HEK293T (cell line): ENCODE measurements at places on chromosomes 3 and 15.

- DNase-seq: no peak
Measured at GRCh38 chr15:91298101-91298500, 198.0 kb downstream of the SV2B start.

DNA sequence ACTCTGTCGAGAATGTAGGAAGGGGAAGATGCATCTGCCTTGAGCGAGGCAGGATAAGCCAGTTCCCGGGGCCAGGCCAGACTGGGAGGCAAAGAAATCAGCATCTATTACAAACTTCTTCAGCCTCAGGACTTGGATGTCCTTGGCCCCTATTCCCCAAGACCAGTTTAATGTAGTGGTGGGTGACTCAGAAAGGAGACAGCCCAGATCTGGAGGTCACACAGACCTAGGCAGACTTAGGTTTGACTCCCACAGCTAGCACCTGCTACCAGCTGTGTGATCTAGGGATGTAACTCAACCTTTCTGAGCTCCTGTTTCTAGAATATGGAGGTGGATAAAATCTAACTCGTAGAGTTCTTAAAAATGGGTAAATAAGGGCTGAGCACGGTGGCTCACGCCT is 409.5 kb upstream of the PROK2 start:
- no peak for DNase-seq

GRCh38 chr3:180196658-180197057 is 159.9 kb upstream of the PEX5L start:
- DNase-seq: no peak

- no peak for DNase-seq
Measured at GRCh38 chr3:141681390-141681780, 56.7 kb upstream of the RNF7 start.

DNA sequence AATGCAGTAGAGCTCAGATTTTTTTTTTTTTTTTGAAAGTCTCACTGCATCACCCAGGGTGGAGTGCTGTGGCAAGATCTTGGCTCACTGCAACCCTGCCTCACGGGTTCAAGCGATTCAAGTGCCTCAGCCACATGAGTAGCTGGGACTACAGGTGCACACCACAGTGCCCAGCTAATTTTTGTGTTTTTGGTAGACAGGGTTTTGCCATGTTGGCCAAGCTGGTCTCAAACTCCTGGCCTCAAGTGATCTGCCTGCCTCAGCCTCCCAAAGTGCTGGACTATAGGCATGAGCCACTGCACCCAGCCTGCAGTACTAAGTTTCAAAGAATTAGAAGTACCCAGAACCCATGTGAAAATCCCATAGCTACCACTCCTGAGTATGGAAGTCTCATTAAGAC is 14.5 kb downstream of the TRIM59 start:
- DNase-seq: no peak

GRCh38 chr3:161818106-161818505 is 321.5 kb downstream of the OTOL1 start:
- DNase-seq: no peak

DNA sequence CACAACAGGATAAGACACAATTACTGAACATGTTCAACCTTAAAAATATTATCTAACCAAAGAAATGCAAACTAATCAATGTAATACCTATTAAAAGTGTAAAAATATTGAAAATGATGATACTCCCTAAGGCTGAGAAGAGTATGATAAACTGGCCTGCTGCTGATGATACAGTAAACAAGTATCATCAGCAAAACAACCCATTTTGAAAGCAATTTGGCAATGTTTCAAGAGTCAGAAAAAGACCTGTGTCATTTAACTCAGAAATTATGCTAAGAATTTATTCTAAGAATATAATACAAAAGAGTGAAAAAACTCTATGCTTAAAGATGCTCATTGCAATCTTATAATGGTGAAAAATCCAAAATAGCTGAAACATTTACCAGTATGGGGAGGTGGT is 22.1 kb downstream of the CCDC191 start:
- no peak for DNase-seq

GRCh38 chr3:139326707-139327106 is 17.1 kb upstream of the MRPS22 start:
- no peak for DNase-seq

GRCh38 chr15:52086011-52086786 is 26.4 kb downstream of the BCL2L10 start:
- DNase-seq: no peak

- no peak for DNase-seq
Measured at GRCh38 chr3:109122690-109123089, 4.8 kb upstream of the MORC1 start.

- no peak for DNase-seq
Measured at GRCh38 chr3:132448216-132448961, 31.1 kb downstream of the DNAJC13 start.

DNA sequence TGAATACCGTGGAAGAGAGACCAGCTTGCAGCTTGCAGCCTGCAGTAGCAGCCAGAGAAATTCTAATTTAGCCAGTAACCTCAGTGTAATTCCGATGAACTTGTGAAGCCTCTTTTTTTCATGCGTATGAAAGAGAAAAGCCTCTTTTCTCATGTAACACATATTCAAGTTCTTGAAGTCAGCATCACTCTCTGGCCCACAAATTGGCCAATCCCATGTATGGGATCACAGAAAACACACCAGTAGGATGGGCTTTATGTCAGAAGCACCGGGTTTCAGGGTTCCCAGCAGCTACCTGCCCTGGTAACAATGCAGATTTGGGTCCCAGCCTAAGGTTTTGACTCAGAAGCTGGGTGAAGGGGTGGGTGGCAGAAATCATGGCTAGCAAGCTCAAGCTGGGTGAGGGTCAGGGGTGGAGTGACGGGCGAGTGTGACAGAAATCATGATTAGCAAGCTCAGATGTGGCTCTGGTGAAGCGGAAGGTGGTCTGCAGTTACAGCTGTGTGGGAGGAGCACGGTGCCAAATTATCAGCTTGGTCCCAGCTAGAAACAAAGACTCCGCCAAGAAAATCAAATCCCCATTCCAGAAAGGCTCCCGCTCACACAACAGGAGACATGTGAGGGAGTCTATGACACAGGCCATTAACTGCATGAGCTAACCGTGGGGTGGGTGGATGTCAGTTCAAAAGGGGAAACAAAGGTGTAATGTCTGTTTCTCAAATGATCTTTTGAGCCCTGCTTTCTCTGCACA is 86.6 kb downstream of the SNRK start:
- no peak for DNase-seq

- no peak for DNase-seq
Measured at GRCh38 chr15:63339006-63339766, 42.5 kb downstream of the CA12 start.

GRCh38 chr15:84785053-84785452 is 32.1 kb upstream of the ALPK3 start:
- DNase-seq: no peak

GRCh38 chr15:66505430-66505811 is 295 bp downstream of the ZWILCH start:
- peak; percentile 61 for DNase-seq

GRCh38 chr15:68029959-68030358 is 24.2 kb upstream of the PIAS1 start:
- DNase-seq: no peak

DNA sequence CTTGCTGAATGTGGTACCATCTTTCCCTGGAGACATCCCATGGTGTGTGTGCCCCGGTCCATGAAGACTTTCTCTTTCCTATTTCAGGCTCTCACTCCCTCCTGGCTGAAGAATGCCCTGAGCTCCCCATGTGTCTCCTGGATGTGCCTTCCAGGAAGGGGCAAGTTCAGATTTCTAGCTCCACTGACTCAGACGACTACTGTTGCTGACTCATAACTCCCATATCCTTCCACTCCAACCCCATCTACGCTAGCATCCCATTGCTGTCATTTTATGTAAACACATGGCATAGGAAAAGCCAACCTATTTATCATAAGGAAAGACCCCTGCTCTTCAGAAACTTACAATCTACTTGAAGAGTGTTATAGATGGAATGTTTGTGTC is 95.0 kb downstream of the ADCY5 start:
- DNase-seq: no peak

GRCh38 chr15:35723852-35724251 is 177.9 kb upstream of the DPH6 start:
- DNase-seq: no peak

- DNase-seq: no peak
Measured at GRCh38 chr15:75042730-75043508, 19.5 kb downstream of the PPCDC start.

DNA sequence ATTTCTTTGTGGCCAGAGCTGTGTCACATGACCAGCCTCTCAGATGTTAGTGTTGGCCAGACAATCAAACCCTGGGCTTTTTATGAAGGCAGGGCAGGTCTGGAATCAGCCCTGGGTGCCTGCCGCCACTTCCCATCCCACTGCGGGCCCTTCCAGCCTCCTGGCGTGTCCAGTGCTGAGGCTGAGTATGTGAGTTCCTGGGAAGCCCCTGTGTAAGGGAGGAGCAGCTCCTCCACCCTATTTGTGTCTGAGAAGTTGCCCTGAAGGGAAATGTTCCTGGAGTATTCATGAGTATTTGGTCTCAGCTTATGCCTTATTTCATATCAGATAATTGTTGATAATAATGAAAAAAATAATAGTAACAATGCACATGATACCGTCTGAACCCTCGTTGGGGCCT is 190.1 kb downstream of the NSMCE3 start:
- no peak for DNase-seq

DNA sequence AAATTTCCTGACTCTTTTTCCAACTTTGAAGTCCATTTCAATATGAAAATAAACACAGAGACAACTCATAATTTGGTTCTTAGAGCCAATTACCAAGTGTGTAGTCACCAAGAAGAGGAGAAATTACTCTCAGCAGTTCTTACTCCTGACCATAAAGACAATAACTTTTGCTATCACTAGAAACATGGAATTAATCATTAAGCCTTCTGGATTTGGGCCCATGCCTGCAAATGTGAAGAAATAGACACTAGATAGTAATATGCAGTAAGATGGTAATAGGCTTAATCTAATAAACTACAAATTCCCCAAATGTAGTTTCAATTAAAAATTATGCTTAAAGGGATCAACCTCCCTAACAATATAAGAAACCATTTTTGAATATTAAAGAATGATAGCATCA is 185.1 kb upstream of the AGTR1 start:
- DNase-seq: no peak

DNA sequence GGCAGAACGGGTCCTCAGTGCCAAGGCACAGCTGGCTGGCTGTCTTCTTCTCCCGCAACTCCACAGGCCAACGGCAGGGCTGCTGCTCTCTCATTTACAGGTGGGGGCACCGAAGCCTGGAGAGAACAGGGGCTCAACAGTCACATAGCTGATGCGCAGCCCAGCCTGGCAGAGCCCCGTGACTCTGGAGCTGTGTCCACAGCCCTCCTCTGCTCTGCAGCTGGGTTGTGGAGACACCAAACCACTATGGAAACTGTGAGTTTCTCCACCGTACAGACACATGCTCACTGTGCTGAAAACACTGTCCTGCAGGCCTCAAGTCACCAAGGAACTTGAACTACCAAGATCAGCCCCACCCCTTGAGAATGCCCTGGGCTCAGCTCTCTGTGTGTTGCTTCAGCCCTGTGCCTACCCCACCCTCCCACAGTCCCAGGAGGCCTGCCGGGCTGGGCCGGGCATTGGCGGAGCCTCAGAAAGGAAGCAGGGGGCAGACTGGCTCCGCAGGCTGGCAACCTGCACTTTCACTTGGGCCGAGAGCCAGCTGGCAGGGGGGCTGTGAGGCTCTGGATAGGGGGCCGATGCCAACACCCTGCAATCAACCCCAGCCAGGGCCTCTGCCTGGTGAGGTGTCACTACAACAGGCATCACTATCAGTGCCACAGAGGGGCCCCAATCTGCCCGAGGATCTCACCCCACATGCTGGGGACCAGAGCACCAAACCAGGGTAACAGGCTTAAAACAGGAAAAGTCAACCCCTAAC is 113.7 kb upstream of the RPL32 start:
- DNase-seq: no peak

- no peak for DNase-seq
Measured at GRCh38 chr3:10918011-10918410, 74.5 kb upstream of the SLC6A1 start.

DNA sequence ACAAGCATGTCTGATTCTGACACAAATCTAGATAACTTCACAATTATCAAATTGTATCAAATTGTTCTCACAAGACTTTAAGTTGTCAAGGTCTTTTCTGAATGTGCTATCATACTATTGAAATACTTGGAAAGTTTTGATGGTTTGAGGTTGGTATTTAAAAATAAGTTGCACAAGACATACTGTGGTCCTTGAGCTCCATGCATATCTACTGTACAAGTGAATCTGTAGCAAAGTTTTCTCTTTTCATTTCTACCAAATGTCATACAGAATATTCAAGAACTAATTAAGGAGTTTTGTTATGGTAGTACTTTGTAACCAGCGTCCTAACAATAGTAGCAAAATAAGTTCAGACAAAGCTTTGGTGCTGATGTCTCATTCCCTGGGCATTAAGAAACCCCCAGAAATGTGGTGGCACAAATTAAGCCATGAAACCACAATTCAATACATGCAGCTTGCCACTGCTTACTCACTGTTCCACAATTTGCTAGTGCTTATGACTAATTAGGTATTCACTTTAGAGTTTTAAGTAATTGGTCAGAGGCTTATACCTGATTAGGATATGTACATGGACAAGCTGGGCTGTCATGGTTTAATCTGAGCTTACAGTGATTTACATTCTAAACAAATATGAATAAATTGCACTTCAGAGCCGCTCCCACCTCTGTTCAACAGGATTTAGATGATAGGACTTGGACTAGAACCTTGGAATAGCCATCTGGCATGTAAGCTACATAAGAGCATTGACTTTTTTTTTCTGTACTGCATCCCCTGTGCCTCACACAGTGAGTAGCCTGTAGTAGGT is 8.8 kb downstream of the TBC1D23 start:
- DNase-seq: no peak

- peak; percentile 30 for DNase-seq
Measured at GRCh38 chr3:56987238-56987895, 73.1 kb upstream of the SPATA12 start.

GRCh38 chr3:79005084-79005483 is 762.7 kb downstream of the ROBO1 start:
- no peak for DNase-seq

DNA sequence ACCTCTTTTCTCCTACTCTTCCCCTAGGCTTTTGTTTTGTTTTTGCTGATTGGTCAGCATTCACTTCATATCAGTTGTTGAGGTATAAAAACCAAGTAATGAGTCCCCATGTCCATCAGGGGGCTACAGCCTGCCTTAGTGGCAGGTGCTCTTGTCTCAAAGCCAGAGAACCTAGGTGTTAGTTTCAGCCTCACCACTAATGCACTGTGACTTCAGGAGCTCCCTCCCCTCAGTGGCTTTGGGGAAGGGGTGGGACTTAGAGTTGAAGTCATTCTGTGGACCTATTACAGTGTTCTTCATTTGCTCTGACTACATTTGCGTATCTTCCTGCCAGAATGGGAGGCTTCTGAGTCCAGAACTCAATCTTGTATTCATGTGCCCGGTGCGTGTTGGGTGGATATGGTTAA is 41.6 kb downstream of the NR2C2 start:
- DNase-seq: peak; percentile 48

- DNase-seq: peak; percentile 94
Measured at GRCh38 chr3:43286115-43286840, at the start of gene SNRK. Gene SNRK (plus strand): TSS chr3:43286540. CDS start chr3:43303204, 16,664 bp downstream.

GRCh38 chr3:99521551-99521950 is 116.8 kb upstream of the COL8A1 start:
- DNase-seq: no peak

DNA sequence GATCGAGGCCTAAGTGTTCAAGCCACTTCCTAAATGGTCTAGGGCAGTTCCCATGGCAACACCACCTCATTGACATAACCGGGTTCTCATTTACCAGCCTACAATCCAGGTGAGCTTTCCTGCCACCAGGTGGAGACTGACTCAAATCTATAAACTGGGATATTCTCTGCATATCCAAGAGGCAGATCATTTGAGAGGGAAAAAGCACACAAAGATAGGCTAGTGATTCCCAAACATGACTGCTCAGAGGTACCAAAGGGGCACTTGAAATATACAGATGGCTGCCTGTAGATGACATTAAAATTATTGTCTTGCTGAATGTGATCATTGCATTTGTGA is 141.3 kb upstream of the PROK2 start:
- peak; percentile 22 for DNase-seq
